ENCODE measurements at places on chromosomes 7 and 10. TPM values are rescaled to one million over a fixed set of nuclear protein-coding genes. Genes with fewer than 3 reads are reported as not detected.

The CELF2 gene
- 29.0 TPM for total RNA-seq

The EPDR1 gene
- 83.1 TPM for total RNA-seq

The C10orf62 gene
- 1.0 TPM for total RNA-seq

The MMP21 gene
- total RNA-seq: not detected

The TBC1D12 gene
- 5.0 TPM for total RNA-seq

The IKZF1 gene
- total RNA-seq: 2.0 TPM

The OR2A5 gene
- total RNA-seq: not detected

GRCh38 chr10:80068270-80068669 lies 10.2 kb upstream of the TMEM254 start:
- no peak for DNase-seq

DNA sequence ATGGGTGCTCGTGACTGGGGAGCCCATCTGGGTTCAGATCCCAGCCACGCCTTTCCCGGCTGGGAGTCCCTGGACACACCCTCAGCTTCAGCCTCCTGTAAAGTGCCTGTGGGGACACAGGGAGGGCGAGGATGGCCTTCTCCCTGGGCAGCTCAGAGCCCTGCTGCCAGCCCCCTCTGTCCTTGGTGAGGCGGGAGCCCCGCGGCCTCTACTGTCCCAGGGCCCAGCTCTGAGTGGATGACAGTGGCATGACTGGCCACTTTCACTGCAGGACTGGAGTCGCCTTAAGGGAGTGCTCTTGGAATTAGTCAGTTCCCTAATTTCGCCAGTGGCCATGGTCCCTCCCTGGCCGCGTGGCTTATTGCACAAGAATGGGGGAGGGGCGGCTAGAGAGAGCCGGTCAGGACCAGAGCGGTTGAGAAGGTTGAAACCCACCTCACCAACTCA lies 4.6 kb downstream of the BRI3 start:
- DNase-seq: peak; percentile 93

- DNase-seq: no peak
These were observed 32.7 kb upstream of the PRSS1 start for GRCh38 chr7:142716596-142716995.

GRCh38 chr10:119849944-119850343 lies 22.7 kb downstream of the MCMBP start:
- no peak for DNase-seq

- DNase-seq: no peak
These were observed 390.3 kb downstream of the KCNMA1 start for GRCh38 chr10:77247031-77247990.

GRCh38 chr10:49001870-49002672 lies 62.4 kb upstream of the LRRC18 start:
- no peak for DNase-seq
